ENCODE measurements at places on chromosomes 1 and 21.
A peak's percentile ranks its signal among the peaks of the same experiment; 100 is the strongest.

GRCh38 chr1:244439391-244440032 is 12.2 kb downstream of the ADSS2 start:
- DNase-seq, result no peak

DNA sequence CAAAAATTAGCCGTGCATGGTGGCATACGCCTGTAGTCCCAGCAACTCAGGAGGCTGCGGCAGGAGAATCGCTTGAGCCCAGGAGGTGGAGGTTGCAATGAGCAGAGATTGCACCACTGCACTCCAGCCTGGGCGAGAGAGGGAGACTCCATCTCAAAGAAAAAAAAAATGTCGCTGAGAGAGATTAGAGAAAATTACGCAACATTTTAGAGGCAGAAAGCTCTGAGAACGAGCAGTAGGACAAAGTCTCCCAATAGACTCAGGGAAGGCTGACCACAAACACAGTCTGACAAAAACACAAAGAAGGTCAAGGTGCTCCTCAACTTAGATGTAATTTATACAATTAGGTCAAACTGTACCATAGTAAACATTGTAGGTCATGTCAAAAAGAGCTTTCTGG is 367.6 kb upstream of the ZRANB2 start:
- no peak for DNase-seq

GRCh38 chr1:99680270-99680669 is 34.4 kb downstream of the PALMD start:
- no peak for DNase-seq

GRCh38 chr1:34845131-34845901 is 14.2 kb downstream of the SMIM12 start:
- no peak for DNase-seq

DNA sequence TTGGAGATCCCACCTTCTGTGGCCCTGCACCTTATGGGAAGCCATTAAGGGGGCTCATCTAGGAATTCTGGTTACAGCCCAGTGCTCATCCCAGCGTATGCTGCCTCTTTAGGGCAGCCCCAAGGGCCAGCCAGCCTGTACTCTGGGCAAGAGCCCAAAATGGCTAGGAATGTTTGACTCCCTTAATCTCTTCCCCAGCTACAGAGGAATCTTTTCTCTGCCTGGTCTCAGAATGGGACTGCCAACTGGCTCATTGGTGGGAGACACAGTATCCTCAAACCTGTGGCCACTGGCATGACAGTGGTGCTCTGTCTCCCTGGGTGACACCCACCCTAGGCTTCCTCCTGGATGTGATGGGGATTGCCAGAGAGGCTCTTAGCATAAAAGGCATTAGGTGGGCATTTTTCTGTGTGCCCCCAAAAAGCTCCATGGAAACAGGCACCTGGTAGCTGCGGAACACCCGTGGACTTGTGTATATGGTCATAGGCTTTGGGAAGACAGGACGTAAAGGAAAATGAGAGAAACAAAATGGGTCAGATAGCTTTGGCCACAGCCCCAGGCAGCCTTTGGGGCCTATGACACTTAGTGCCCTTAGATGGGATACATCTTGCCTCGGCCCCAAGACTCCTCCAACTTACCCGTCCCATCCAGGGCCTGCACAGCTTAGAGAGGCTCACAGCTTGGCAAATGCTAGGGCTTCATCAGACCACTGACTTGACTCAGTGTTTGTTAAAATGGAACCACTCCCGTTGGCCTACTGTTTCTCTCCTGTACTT is 6.9 kb downstream of the TMEM81 start:
- no peak for DNase-seq

- no peak for DNase-seq
Measured at GRCh38 chr1:179066471-179066870, 15.4 kb upstream of the TOR3A start.

GRCh38 chr1:59025201-59025600 is 241.4 kb upstream of the JUN start:
- no peak for DNase-seq

DNA sequence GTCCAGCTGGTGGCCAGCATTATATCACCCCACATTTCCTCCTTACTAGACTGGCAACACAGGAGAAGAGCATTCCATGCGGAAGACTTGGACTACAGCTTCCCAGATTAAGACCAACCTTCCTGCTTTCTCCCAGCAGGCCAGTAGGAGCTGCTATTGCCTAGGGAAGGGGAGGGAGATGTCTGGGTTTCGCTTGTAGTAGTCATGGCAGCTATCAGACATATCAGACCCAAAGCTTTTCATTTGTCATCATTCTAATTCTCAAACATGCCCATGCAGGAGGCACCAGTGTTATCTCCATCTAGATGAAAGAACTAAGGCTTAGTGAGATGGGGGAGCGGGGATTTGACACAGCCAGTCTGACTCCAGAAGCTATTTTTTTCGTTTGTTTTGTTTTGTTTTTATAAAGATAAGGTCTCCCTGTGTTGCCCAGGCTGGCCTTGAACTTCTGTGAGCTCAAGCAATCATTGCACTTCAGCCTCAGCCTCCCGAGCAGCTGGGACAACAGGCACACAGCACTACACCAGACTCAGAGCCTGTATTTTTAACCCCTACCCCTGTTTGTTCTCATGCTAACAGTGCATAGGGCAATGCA is 4.5 kb downstream of the PLA2G2A start:
- DNase-seq, result peak; percentile 54

- no peak for DNase-seq
Measured at GRCh38 chr21:14550135-14550534, 4.0 kb upstream of the SAMSN1 start.

- peak; percentile 39 for DNase-seq
Measured at GRCh38 chr1:111275079-111275478, 15.6 kb upstream of the CHIA start.

GRCh38 chr1:116956378-116956777 is 45.2 kb upstream of the CD101 start:
- no peak for DNase-seq

DNA sequence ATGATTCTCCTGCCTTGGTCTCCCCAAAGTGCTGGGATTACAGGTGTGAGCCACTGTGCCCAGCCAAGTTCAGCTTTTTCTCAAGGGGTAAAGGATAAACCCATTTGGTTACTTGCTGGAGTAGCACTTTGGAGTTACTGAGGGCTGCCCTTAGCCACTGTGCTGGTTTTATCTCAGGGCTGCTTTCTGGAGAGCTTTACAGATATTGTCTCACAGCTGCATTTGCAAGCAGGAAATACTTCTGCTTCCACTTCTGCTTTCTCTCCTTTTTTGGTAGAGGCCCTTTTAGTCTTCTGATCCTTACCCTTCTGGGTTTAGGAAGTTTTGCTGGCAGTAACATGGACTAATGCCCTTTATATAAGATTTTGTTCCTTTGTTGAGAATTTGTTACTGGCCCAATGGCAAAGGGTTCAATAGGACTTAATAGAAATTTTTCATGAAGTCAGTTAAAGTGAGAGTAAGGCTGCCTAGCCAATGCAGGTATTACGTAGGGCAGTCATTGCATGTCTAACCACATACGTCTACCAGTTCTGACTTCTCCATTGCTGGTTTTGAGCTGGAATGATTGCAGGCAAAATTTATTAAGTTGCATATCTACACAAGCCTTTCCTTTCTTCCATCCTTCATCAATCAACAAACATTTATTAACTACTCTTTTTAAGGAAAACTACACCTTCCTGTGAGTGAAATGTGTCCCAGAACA is 24.4 kb downstream of the CAP1 start:
- DNase-seq, result no peak

- no peak for DNase-seq
Measured at GRCh38 chr1:46412893-46413595, 18.9 kb downstream of the FAAH start.

- no peak for DNase-seq
Measured at GRCh38 chr1:21756393-21757089, 26.4 kb downstream of the USP48 start.

GRCh38 chr1:245730801-245731200 is 576.0 kb downstream of the KIF26B start:
- DNase-seq, result no peak

GRCh38 chr21:34724131-34724856 is 55.5 kb downstream of the CLIC6 start:
- no peak for DNase-seq

DNA sequence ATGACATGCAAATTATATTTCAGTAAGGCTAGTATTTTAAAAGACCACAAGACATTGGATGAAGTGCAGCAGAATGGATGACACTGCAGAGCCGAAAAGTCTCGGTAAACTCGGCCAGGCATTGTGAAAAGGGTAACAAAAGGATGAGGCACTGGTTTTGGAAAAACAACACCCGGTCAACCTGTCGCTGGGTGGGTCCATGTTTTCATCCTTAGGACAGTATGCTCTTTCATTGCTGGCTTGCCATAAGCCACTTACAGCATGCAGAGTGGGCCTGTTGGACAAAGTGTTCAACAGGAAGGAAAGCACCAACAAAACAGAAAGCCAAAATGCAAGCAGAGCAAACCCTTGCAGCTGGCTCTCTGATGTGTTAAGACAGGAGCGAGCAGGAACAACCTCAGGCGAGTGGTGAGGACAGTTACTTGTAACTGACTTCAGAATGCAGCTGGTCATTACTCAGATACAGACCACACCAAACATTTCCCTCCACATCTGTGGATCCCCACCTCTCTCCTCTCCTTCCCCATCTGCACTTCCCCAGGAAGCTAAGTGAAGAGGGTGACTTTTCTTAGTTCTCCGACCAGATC is 2.9 kb upstream of the RCAN1 start:
- no peak for DNase-seq

- DNase-seq, result no peak
Measured at GRCh38 chr1:170460414-170461155, 71.4 kb upstream of the GORAB start.

DNA sequence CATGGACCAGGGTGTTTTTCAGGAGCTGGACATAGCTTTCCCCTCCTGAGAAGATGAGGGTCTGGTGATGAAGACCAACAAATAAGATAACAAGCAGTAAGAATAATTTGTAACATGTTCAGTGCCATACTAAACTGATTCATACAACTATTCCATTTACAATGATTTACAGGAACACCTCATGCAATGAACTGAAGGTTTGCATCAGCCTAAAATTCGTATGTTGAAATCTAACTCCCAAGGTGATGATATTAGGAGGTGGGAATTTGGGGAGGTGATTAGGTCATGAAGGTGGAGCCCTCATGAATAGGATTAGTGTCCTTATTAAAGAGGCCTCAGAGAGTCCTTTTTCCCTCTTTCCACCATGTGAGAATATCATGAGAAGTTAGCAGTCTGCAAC is 15.9 kb upstream of the NIBAN1 start:
- DNase-seq, result no peak

DNA sequence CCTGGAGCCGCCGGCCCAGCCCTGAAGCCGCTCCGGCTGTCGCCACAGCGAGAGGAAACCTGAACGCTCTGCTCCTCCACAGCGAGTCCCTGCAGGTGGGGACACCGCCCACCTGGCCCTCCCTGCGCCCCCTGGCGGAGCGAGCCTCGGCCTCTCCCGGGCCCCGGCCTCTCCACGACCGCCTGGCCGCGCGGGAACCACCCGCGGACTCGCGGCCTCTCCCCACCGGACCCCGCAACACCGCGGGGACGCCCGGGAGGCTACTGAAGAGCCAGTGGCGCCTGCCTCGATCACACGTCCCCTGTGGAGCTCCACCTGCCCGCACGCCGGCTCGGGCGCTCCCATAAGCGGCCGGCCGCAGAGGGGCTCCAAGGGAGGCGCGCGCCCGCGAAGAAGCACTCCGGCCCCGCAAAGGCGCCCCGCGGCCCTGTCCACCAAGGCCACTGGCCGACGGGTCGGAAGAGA is 109.6 kb downstream of the KCNN3 start:
- DNase-seq, result no peak

DNA sequence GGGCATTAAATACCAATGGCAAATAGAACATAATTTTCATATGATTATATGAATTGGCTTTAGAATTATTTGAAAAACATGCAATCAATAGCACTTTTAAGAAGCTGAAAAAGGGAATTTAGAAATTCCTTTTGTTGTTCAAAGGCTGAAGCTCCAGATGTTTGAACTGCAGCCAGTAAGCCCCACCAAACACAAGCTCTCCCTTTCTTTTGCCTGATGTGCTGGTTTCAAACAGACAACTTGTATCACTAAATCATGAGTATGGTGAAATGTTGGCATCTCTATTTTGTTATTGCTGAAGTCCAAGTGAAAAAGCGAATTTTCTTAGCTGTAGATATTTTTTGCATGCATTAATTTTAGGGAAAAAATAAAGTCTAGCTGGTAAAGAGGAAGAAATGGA is 27.5 kb upstream of the NCAM2 start:
- DNase-seq, result no peak

DNA sequence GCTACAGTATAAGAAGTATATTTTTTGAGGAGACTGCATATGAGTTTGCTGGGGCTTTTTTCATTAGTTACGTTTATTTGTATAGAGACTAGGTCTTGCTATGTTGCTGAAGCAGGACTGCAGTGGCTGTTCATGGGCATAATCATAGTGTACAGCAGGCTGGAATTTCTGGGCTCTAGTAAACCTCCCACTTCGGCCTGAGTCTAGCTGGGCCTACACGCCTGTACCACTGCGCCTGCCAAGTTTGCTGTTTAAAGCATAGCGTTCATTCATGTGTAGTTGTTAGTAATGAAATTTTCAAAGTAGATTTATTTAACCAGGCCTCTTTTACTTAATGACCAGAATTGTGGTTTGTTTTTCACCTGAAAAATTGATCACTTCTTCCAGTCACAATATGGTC is 33.8 kb downstream of the HS2ST1 start:
- no peak for DNase-seq

DNA sequence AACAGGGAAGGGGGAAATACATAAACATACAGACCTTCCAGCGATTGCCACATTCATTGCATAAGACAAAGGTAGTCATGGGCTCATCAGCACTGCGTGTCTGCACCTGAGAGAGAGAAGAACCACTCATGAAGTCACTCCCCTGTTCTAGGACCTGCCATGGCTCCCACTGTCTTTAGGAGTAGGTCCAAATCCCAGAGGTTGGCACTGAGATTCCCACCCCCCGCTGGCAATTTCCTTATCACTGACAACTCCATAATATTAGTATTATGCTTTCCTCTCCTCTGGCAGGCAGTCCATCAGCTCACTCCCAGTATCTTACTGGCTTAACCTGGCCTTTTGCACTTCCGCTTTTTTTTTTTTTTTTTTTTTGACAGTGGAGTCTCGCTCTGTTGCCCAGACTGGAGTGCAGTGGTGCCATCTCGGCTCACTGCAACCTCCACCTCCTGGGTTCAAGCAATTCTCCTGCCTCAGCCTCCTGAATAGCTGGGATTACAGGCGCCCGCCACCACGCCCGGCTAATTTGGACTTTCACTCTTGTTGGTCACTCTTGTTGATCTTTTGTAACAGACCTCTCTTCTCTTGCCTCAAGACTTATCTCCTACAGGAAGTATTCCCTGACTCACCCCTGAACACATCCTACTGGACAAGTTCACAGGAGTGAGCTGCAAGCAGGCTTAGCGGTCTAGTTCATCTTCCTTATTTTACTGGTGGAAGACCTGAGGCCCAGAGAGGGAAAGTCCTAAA is 14.8 kb upstream of the ZNF436 start:
- no peak for DNase-seq

DNA sequence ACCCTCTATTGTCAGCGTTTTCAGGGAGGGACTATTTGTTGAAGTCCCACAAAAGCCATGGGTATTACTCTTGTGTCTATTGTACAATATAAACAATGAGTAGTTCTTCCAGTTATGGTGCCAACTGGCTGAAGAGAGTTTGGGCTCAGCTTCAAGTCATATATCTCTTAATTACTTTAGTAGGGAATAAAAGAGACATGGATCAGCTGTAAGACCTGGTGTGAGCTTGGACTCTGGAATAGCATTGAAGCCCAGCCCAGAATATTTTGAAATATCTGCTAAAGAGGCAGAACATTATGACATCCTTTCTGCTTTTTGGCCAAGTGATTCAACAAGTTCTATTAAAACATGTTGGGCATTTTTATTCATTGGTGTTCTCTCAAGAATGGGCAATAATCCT is 224.9 kb downstream of the BACH1 start:
- no peak for DNase-seq
